ENCODE measurements at places on chromosomes 2 and 18. TPM values are rescaled to one million over a fixed set of nuclear protein-coding genes. Genes with fewer than 3 reads are reported as not detected.

The CD8A gene
- polyA plus RNA-seq = 1.5 TPM

The SLC9A4 gene
- not detected for polyA plus RNA-seq

The GALR1 gene
- not detected for polyA plus RNA-seq

The ZNF804A gene
- polyA plus RNA-seq = not detected

The DSG1 gene
- not detected for polyA plus RNA-seq

The KCNG2 gene
- not detected for polyA plus RNA-seq

The MAP3K19 gene
- not detected for polyA plus RNA-seq

The COL4A4 gene
- polyA plus RNA-seq = 14.9 TPM

The AUP1 gene
- polyA plus RNA-seq = 49.5 TPM

The ZNF24 gene
- 13.6 TPM for polyA plus RNA-seq

The EGR4 gene
- polyA plus RNA-seq = not detected

The SAG gene
- polyA plus RNA-seq = not detected

Data from aorta (tissue), 5 donors.